ENCODE measurements at places on chromosomes 7 and 10.

DNA sequence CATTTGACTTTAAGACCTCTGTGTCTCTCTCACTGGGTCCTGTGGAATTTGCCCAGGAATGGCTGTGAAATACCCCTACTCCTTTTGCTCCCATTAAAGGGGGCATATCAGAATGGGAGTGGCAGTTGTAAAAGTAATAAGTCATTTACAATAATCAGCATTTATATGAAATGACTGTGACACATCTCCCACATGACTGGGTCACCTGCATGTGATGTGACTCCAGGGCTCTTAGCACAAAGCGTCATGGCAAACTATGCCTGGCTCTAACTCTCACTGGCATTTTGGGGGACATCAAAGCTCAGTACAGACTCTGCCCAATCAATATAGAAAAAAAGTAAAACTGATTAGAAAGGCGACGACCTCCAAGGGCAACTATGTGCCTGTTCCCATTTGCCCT, 157.6 kb downstream of the RPS24 start:
- no peak for DNase-seq

DNA sequence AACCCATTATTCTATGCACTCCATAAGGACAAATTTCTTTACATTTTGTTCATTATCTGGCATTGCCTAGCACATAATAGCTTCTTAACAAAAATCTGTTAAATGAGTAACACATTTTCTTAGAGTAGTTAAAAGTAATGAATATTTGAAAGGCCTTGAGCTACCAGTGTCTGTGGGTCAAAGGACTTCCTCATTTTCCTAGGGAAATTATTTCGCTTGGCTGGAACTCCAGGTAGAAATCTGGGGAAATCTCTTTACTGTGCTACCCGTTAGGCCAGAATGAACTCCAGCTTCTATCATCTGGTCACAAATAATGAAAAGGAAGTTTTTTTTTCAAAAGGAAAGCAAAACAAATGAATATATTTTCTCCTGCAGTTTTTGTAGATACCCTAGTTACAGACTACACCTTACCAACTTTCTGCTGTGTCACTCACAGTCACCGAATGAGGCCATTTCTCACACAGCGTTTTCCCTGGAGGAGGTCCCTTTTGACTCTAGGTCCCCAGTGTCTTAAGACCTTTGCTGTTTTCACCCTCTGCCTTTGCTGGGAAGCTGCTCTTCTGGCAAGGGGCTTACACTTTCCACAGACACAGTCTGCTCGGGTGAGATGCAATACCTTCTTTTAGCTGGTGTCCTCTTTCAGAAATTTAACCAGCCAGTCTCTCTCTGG, 1.6 kb downstream of the SAMD9L start:
- no peak for DNase-seq

DNA sequence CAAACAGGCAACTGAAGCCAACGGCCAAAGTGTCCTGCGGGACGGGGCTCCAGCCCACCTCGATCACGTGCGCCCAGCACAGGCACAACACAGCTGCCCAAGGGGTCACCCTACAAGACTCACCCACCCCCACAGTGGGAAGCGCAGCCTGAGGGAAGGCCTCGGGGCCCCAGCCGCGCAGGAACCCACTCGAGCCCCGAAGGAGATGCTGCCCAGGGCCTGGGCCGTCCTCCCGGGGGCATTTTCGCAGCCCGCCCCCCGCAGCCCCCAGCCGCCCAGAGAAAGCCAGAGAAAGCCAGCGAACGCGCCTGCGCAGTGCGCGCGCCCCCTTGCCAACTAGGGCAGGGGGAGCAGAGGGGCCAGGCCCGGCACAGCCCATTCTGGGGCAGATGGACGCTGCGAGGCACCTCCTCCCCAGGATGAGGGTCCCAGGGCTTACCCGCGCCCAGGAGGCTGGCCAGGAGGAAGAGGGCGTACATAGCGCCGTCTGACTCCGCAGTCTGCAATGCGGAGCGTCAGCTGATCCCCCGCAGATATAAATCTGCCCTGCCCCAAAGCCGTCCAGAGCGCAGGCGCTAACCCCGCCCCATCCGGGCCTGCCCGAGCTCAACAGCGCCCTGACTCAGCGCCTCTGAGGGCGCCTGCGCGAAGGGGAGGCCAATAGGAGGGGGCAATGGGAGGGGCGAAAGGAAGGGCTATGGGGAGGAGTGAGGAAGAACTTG, at the start of gene PSAP:
Gene PSAP (minus strand): TSS at position 509 of the 722 bp plus-strand sequence. CDS start 30 bp downstream, at position 479.
- DNase-seq = peak; percentile 91

- DNase-seq = no peak
Measured at GRCh38 chr7:151699928-151700319, 177.0 kb downstream of the PRKAG2 start.

- DNase-seq = no peak
Measured at GRCh38 chr7:98230746-98231471, 19.7 kb downstream of the BHLHA15 start.

GRCh38 chr7:129677796-129678195, 66.3 kb downstream of the NRF1 start:
- no peak for DNase-seq

GRCh38 chr10:77318739-77319138, 318.9 kb downstream of the KCNMA1 start:
- DNase-seq = no peak

GRCh38 chr7:5681423-5681822, 100.0 kb downstream of the RNF216 start:
- DNase-seq = no peak

- DNase-seq = no peak
Measured at GRCh38 chr7:85730012-85730411, 543.2 kb upstream of the SEMA3D start.

GRCh38 chr7:15829691-15830090, 143.2 kb upstream of the MEOX2 start:
- no peak for DNase-seq

DNA sequence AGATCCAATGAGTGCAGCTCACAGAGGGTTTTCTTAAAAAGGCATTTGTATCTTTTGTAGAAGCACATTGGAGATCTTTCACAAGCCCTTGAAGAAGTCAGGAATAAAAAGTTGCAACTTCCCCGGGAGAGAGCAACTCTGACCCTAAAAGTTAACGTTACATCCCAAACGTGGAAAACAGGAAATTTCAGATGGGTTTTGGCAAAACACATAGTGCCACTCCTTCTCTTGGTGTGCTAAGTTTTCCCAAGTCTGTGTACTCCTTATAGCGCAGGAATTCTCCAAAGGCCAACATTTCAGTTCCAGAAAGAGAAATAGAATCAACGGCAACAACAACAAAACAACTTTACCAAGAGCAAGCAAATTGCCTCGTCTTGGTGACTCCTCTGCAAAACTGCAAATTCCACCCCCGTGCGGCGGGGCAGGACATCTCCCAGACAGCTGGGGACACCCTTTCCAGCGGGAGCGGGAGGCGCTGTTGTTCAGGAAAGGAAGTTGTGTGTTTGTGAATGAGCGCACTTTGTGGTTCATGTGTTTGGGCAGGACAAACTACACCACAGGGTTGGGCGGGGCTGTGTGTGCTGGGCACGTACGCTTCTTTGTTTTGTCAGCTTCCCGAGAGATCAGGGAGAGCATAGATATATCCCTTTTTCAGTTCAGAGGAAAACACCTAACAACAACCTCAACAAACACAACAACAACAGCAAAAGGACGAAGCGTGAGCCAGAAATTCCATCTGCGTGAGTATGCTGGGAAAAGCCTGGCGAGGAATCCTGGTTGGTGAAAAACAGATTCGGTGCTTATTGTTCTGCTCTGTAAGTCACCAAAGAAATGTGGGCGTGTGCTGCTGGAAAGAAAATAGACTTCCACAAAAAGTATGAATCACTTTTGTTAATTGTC, 294.7 kb upstream of the PITRM1 start:
- DNase-seq = no peak

- DNase-seq = no peak
Measured at GRCh38 chr7:5582532-5582935, 158.9 kb upstream of the TNRC18 start.

DNA sequence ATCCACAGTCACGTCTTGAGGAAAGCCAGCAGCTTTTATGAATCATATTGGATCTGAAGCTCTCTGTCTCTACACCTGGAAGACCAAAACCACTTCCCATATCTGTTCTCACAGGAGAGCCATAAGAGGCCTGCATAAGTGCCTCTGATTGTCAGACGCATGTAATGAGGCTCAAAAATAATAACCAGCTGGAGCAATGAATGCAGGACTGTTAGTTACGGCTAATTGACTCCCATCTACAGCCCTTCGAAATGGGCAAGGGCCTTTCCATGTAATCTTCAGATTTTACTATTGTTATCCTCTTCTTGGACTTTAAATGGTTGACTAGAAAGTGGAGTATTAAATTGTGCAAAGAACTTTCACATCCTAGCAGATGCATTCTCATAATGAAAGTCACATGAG, 4.4 kb upstream of the SEMA3C start:
- DNase-seq = no peak

- peak; percentile 26 for DNase-seq
Measured at GRCh38 chr7:22488643-22489462, 11.1 kb downstream of the STEAP1B start.

DNA sequence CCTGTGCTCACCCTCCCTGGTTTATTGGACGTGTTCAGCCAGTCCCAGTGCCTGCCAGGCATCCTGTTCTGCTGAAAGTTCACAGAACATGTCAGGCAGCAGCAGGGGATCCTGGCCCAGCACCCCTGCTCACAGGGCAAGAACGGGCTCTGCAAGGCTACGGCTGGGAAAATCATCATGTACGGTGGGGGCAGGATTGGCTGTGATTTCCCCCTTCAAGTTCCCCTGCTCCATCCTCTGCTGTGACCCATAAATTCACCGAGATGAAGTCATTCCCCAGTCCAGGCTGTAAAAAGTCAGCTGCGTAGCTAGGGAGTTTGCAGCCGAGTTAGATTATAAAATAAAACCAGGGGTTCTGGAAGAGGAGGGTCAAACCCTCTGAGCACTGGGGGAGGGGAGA, 484.1 kb upstream of the ZMIZ1 start:
- DNase-seq = no peak

GRCh38 chr7:45644237-45644636, 70.1 kb downstream of the ADCY1 start:
- DNase-seq = no peak

DNA sequence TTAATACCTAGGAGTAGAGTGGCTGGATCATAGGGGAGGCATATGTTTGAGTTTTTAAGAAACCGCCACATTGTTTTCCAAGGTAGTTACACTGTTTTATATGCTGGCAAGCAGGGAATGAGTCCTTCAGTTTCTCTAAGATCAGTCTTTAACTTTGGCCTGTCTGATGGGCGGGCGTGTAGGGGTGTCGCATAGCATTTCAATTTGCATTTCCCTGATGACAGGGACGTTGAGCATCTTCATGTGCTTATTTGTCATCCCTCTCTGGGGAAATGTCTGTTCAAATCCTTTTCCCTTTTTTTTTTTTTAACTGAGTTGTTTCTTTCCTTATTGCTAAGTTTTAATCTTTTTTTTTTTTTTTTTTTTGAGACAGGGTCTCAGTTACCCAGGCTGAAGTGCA, 9.8 kb downstream of the MTG1 start:
- no peak for DNase-seq

DNA sequence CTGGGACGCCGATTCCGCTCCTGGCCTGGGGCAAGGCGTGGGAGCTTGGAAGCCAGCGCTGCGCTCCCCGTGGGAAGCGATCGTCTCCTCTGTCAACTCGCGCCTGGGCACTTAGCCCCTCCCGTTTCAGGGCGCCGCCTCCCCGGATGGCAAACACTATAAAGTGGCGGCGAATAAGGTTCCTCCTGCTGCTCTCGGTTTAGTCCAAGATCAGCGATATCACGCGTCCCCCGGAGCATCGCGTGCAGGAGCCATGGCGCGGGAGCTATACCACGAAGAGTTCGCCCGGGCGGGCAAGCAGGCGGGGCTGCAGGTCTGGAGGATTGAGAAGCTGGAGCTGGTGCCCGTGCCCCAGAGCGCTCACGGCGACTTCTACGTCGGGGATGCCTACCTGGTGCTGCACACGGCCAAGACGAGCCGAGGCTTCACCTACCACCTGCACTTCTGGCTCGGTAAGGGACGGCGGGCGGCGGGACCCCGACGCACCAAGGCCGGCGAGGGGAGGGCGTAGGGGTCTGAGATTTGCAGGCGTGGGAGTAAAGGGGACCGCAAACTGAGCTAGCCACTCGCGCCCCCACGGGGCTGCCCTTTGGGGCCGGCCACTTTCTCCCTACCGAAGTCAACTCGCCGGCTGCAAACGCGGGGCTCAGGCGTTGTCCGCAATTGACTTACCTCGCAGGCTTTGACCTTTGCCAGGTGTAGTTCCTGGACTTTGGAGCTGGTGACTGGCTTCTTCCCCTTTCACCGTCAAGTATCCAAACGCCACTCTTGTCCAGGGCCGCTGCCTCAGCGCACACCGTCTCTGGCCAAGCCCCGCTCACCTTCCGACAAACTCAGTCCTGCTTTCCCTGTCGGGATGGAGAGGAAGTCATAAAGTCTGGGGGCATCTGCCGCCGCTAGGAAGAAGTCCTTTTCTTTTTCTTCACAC, at the start of gene SCIN:
Gene SCIN (plus strand): TSS at position 187 of the 928 bp plus-strand sequence. CDS start 67 bp downstream, at position 254.
- DNase-seq = no peak

GRCh38 chr7:95999481-95999880, 227.1 kb downstream of the DYNC1I1 start:
- DNase-seq = no peak

DNA sequence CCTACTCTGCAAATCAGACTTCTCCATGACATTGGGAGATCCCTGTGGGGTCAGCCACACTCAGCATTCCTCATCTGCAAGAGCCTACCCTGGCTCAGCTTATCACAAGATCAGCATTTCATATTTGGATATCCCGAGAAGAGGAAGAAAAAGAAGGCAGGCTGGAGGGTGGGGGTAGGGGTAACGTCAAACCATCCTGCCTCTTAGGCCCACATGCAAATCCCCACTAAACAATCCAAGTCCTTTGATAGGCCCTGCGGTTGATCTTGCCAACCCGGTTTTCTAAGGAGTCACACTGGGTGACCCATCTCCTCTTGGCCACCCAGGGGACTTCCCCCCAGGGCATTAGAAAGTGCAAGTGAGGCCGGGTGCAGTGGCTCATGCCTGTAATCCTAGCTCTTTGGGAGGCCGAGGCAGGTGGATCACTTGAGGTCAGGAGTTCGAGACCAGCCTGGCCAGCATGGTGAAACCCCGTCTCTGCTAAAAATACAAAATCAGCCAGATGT, 128.0 kb upstream of the CALN1 start:
- DNase-seq = no peak

GRCh38 chr7:9842301-9842700, 1131.4 kb upstream of the PHF14 start:
- DNase-seq = no peak

- no peak for DNase-seq
Measured at GRCh38 chr10:96257944-96258343, 13.4 kb downstream of the BLNK start.

DNA sequence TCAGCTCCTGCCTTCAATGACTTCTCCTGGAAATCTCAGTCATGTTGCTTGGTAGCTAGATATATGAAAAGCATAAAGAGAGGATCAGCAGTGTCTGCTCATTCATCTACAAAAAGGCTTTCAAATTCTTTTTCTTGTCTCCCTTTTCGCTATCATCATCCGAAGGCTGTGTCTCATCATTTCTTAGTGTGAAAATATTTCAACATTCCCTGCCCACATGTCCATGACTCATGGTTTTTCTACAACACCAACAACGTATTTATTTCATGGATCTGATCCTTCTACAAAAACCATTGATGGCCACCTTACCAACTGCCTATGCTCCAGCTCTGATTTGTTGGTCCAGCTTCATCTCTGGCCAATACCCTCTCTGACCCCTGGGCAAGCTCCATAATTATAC, 472.5 kb upstream of the GHITM start:
- no peak for DNase-seq

Measured in activated naive CD4-positive, alpha-beta T cell (primary cell).